SJCRH30 (cell line): ENCODE measurements at places on chromosomes 5 and 9.

- no peak for DNase-seq
Observed at GRCh38 chr5:136205061-136205702, 12.2 kb upstream of the SMIM32 start.

GRCh38 chr9:109969011-109969410 is 189.0 kb downstream of the PALM2AKAP2 start:
- DNase-seq: peak; percentile 18

DNA sequence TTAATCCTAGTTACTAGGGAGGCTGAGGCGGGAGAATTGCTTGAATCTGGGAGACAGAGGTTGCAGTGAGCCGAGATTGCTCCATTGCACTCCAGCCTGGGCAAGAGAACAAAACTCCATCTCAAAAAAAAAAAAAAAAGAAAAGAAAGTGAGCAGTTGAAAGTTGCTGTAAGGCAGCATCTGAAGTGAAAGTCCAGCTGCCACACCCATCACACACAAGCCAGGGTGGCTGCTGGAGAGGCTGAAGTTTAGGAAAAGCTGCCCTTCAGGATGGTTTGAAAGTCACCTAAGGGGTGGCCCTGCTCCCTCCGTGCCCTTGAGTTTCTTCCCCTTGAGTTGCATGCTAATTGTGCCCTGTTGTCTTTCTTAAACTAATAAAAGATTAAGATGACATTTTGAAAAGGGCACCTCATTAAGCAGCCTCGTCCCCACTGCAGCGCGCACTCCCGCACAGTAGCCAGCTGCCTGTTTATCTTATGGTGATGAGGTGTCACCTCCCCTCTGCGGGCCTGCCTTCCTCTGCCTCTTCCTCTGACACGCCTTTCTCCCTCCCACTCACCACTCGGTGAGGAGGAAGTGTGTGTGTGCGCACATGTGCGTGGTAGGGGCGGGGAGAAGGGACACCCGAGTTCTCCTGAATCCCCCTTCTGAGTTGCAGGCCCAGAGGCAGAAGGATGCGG is 104.2 kb upstream of the PANK3 start:
- no peak for DNase-seq

DNA sequence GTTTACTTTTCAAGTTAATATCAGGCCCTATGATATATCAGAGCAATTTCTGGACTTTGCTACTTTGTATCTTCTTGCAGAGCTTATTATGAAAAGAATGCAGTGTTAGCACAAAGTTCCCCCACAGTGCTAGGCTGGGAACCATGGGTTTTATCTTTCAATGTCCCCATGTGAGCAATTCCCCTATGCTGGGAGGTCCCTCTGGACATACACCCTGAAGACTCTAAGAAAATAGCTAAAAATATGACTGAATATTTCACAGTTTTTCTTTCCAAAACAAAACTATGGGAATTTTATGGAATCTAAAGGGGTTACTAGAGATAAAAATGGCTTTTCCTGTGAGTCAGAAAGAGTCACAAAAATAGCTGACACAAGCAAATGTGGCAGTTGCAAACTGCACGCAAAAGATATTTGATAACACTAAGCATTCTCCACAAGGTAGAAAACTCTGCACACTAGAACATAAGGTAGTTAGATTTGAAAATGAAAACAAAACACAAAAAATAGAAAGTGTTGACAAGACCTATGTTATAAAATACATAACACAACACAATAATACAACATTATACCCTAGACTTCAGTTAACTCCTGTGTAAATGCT is 487.5 kb upstream of the GRIN3A start:
- DNase-seq: no peak

DNA sequence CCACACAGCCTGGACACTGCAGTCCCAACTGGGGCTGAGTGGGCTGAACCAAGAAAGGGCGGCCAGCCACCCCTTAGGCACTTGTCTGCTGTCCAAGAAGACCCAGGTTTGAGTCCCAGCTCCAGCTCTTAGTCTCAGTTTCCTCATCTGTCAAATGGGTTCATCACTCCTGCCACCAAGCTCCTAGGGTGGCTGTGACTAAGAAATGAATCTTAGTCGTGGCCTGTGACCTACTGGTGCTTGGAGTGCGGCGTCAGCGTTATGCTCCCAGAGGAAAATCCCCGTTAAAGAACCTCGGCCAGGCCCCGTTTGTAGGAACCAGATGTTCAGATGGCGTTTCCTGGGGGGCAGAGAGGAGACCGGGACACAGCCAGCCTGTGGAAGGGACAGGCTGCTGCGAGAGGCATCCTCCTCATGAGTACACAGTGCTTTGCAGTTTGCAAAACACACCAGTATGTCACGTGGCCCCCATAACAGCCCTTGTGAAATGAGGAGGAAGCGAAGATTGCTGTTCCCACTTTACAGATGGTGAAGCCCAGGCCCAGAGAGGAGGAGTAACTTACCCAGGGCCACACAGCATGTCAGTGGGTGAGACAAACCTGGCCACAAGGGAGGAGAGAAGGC is 3.3 kb downstream of the FIBCD1 start:
- DNase-seq: no peak

- peak; percentile 8 for DNase-seq
Observed at GRCh38 chr5:5492087-5492933, 69.8 kb downstream of the ICE1 start.

GRCh38 chr5:175709276-175709781 is 51.5 kb downstream of the HRH2 start:
- DNase-seq: no peak

DNA sequence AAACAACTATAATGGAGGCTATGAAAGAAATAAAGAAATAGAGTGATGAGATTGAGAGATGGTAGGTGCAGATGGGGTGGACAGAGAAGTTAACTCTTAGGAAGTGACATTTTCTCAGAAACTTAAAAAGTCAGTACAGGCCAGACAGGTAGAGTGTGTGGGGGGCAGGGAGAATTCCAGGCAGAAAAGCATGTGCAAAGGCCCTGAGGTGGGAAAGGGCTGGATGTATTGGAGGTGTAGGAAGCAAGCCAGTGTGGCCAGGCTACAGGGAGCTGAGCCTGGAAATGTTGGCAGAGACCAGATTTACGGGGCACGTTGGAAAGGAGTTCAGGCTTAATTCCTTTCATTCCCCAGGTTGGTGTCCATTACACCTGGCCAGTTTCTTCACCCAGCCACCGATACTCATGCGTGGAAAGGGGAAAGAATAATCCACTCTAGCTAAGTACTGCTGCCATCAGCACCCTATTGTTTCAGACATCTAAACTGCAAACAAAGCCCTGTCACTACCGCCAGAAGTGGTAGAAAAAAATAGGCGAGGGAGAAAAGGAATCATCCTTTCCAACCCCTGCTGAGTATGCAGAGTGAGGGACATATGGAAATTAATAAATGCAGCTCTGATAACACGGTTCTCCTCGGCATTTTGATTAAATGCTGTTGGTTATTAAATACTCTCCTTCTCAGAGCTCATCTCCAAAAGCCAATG is 116.8 kb upstream of the GPR151 start:
- DNase-seq: no peak

DNA sequence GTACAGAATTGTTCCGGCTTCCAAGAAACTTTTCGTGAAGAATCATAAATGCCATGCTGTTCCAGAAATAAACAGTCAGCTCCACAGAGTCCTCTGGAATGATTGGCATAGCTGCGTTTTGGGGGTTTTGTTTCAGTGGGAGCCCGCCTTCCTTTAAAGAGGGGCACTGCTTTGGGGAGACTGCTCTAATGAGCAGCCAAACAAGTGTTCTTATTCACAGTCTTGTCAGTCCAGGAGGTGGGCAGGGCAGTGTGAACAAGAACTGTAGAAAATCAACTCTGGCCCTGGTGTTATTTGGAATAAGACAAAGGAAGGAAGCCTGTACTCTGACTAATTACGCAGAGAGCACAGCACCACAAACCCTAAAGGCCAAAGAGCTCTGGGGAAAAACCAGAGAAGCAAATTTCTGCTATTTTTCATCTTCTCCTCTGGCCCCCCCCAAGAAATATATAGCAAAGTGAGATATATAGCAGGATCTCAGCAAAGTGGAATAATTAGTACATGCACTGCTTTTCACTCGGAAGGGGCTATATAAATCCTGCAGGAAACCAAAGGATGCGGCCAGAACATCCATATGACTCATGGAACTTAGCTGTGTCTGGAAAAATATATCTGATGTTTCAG is 92.9 kb downstream of the GLDC start:
- no peak for DNase-seq

- DNase-seq: no peak
Observed at GRCh38 chr5:159567461-159567860, 237.2 kb upstream of the IL12B start.

- no peak for DNase-seq
Observed at GRCh38 chr5:173051746-173052145, 4.4 kb upstream of the CREBRF start.

GRCh38 chr9:15293804-15294316 is 13.2 kb downstream of the TTC39B start:
- DNase-seq: no peak

- DNase-seq: no peak
Observed at GRCh38 chr9:126856326-126856877, 4.0 kb upstream of the ZBTB34 start.

- peak; percentile 72 for DNase-seq
Observed at GRCh38 chr9:137167747-137168572, 1.9 kb downstream of the LRRC26 start.

GRCh38 chr5:50726475-50727148 is 60.2 kb downstream of the PARP8 start:
- no peak for DNase-seq

DNA sequence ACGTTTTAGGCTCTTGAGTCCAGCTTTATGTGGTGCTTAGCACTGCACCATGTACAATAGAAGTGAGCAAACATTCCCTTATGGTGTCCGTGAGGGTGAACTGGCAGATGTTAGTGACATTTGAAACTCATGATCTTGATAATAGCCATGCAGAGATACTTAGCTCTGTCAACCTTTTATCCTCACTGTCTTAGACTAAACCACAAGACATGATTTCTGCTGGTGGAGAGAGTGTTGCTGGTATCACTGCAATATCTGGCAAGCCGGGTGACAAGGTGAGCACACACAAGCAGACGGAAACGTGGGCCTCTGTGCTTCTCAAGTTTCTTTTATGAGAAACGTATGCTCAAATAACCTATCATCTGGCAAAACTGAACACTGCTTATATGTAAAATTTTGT is 68.4 kb downstream of the CAST start:
- no peak for DNase-seq

GRCh38 chr5:16609412-16609811 is 7.4 kb downstream of the RETREG1 start:
- DNase-seq: no peak

DNA sequence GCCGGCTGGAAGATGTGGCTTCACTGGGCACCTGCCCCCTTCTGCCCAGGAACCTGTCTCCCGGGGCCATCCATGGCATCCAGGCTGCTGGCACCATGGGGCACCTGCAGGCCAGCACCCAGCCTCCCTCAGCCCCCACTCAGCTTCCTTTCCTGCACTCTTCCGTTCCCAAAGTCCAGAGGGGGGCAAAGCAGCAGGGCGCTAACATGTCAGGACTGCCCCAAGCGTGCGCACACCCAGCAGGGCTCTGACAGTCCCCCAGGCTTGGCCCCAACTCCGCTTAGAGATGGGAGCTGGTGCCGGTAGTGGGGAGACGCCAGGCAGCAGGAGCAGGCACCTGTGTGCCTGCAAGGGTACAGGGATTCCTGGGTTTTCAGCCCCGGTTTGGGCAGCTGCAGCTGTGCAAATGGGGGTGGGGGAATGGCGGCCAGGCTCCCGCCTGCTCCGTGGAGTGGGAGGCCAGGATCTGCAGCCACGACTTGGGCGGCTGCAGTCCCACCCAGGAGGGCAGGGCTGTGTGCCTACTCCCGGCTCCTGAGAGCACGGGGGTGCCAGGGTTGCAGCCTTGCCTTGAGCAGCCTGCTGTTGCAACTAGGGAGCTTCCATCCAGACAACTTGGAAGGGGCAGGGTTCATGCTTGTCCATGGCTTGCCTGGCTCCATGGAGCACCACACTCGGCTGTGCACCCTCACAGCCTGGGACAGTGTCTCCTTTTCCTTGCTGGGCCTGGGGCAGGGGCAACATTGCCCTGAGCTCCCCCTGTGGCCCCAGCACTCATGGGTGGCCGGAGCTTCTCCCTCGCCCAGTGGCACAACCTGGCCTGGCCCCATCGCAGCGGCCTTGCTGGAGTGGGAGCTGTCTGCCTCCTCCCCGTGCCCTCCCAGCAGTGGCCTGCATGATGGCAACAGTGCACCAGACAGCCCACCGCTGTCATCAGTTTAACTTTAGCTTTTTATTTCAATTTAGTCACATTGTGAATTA is 561.1 kb downstream of the MTRR start:
- DNase-seq: no peak

DNA sequence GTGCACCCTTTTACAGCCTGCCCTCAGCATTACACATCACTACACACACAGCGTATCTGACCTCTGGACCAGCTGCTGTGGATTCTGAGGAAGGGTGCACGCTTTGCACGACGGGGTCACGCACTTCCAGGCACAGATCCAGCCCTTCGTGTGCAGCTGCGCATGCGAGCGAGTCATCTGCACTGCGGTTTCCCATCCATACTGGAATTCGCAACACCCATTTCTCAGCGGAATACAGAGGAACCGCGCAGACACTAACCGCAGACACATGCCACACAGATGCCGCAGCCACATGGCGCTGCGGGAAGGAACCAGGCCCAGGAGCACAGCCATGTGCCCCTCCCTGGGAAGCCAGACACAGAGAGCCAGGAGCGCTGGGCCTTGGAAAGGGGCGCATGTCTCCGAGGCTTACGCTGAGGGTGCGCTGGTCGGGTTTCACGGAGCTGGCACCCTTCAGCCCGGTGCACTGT is 43.5 kb downstream of the PNPLA7 start:
- peak; percentile 79 for DNase-seq

- DNase-seq: no peak
Observed at GRCh38 chr9:87533271-87533670, 35.6 kb downstream of the DAPK1 start.

DNA sequence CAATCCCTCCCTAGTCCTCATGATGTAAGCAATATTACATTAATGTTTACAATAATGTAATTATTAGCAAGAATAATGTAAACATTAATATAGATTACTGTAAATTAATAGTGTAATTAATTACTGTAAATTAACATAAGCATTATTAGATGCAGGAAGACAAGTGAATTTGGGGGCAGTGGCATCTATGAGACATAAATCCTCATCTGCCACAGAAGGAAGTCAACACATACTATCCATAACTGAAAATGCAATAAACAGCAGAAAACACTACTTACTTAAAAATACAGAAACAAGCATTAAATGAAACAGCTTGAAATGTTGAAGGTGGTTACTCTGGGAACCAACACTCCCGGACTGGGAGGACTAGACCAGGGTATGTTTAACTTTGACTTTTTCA is 685 bp upstream of the NIPSNAP3A start:
- no peak for DNase-seq
